Progenitor cell of endocrine pancreas (in vitro differentiated cells): ENCODE measurements at places on chromosomes 2 and 18.

DNA sequence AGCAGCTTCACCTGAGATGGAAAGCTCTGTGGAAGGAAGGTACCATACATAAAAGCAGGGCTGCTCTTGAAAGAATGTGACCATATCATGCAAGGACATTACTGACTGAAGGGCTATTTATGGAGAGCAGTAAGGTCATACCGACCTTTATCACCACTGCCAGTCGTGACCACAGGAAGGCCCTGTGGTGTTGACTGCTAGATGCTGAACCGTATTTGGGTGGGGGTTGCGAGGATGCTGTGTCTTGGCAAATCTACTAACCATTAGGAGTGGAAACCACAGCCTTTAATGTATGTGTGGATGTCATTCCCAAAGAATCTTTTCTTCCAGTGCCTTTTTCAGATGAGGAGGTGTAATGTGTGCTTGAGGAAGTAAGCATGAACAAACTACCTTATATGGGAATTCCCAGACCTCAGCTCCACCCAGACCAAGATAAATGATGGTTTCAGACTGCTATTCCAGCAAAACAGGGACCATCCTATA, 60.8 kb downstream of the LIMS1 start:
- DNase-seq = no peak

DNA sequence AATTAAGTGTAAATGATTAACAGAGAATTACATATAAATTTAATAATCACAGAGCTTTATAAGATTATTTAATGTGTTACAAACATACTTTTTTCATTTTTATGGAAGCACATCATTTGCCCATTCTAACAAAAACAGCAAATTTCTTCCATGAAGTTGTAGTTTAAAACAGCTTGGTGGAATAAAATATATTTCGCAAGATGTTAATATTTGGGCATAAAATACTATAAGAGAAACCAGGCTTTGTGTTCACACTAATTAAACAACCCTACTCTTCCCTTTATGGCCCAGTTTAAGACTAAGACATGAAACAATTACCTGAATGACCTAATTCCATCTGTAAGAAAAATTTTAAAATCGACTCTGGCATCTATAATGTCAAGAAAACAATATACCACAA, 69.4 kb downstream of the LNPK start:
- DNase-seq = no peak

GRCh38 chr2:95158891-95159619, 593 bp downstream of the ZNF514 start:
- peak; percentile 36 for DNase-seq

DNA sequence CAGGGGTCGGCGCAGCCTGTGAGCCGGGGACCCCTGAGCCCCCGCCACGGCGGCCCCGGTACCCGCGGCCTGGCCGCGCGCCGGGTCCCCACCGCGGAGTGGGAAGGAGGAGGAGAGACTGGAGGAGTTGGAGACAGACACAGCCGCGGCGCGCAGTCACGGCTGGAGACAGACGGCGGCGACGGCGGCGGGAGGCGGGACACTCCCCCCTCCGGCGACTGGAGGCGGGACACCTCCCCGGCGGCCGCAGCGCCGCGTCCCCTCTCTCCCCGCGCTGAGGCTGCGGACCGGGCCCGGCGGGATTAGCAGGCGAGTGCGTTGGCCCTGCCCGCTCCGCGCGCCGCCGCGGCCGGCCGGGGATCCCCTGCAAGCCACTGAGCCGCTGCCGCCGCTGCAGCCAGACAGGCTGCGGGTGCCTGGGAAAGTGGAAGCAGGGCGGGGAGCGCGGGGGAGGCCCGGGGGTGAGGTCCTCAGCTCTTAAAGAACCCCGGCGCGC, 1.0 kb upstream of the LDLRAD4 start:
- peak; percentile 41 for DNase-seq

DNA sequence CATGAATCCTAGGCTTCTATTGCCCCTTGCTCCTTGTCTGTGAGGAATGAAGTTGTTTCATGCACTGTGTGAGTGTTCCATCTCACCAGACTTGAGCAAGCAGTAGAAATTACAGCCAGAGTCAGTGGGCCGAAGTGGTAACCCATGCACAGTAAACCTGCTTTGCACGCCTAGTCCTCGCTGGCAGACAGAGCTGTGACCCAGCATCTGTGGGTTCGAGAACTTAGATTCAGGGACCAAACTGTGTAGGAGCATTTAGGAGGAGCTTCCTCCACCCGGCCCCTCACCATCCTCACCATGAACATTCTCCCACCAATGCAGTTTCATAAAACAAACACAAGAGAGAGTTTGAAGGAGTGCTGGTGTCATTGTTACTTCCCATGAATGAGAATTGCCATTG, 21.6 kb upstream of the TEX51 start:
- no peak for DNase-seq

- no peak for DNase-seq
Measured at GRCh38 chr2:96888072-96889011, 18.5 kb upstream of the SEMA4C start.

DNA sequence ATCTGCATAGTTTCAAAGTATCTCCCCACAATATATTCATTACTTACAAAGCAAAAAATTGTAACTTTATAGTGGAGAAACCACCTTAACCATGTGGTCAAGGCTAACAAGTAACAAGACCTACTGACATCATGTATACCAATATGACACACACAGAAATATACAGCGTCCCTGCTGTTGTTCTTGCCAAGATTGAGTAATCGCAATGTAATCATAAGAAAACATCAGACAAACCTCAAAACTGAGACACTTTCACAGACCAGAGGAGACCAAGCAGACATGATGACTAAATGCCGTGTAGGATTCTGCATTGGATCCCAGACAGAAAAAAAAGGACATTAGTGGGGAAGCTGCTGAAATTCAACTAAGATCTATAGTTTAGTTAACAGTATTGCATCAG, 123.0 kb downstream of the ACAA2 start:
- no peak for DNase-seq

- DNase-seq = no peak
Measured at GRCh38 chr18:7596147-7596546, 29.0 kb downstream of the PTPRM start.

DNA sequence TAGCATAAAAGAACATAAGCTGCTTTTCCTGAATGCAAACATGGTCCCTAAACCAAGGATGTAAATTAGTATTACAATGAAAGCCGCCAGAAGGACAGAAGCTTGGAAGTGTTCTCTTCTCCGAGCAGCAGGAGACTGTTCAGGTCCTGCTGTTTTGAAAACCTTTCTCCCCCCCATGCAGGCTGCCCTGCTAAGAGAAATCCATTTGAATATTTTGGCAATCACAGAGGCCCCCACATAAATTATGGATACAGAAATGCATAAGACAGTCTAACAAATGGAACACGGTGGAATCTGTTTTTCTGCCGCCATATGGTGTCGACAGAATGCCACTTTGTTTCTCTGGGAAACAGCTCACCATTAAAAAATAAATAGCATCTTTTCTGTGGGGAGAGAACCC, 600.4 kb upstream of the KLHL29 start:
- no peak for DNase-seq

- DNase-seq = no peak
Measured at GRCh38 chr2:223731503-223731902, 105.9 kb downstream of the AP1S3 start.

DNA sequence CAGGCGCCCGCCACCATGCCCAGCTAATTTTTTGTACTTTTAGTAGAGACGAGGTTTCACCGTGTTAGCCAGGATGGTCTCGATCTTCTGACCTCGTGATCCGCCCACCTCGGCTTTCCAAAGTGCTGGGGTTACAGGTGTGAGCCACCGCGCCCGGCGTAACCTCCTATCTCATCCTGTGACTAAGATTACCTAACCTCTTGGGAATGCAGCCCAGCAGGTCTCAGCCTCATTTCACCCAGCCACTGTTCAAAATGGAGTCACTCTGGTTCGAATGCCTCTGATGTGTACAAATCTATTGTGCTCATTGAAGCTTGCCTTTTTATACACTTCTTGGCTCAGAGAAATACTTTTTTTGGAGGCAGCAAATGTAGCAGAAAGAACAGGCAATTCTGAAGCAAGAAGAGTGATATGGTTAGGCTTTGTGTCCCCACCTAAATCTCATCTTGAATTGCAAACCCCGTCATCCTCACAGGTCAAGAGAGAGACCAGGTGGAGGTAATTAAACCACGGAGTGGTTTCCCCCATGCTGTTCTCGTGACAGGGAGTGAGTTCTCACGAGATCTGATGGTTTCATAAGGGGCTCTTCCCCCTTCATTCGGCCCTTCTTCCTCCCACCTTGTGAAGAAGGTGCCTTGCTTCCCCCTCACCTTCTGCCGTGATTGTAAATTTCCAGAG, 60.6 kb downstream of the SLC4A3 start:
- DNase-seq = no peak

DNA sequence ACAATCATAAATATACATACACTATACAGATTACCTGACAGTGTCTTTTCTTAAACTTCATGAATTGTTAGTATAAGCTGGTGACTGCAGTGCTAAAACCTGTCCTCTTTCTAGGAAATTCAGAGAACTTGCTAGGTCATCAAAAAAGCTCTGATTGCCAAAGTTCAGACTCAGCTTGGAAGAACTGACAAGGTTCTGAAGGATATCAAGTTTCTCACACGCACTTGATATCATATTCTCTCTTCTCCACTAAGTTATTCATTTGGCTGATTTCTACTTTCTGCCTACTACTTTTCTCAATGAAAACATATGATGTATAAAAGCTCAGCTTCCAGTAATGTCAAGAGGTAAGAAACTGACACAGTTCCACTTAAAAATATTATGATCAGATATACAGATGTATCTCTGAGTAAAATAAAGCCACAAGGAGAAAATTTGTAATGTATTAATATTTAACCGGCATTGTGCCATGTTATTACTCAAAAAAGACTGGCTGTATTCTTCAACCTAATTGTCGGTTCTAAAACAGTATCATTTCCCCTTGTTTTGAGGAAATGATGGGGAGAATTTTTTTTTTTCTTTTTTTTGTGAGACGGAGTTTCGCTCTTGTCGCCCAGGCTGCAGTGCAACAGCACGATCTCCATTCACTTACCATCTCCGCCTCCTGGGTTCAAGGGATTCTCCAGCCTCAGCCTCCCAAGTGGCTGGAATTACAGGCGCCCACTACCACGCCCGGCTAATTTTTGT, 2.4 kb downstream of the OSBPL1A start:
- DNase-seq = no peak

DNA sequence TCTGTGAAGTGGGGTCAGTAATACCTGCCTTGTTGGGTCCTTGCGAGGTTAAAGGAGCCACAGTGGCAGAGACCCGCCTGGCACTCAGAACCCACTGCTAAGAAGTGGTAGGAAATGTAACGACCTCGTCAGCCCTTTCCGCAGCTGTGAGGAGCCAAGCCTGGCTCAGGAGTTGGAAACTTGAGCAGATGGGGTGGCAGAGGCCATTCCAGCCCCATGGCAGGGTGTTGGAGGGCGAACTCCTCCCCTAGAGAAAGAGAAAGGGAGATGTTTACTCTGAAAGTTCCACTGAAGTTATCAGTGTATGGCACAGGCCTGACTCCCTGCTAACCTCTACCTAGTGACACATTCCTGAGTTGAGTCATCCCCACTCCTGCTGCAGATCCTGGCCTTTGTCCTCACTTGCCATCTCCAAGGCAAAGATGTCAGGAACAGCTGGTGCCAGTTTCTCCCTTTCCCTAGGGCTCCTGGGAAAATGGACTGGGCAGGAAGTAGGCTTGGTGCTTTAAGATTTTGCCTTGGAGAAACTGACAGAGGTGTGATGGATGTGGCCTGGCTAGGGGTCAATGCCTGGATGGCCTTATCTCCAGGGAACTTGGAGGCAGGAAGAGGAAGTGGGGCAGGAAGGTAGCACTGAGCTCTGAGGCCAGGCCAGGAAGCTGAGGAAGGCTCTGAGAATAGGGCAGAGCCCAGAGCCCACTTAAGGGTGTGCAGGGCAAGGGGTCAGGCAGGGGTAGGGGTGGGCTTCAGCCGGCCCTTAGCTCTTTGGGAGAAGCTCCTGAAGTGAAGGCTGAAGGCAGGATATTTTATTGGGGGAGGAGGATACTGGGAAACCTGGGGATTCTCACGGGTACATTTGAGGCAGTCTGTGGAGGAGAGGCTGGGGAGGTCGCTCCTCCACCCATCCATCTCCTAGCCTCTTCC, 888 bp downstream of the VAMP5 start:
- DNase-seq = no peak

- no peak for DNase-seq
Measured at GRCh38 chr2:45942237-45942738, 290.8 kb downstream of the PRKCE start.

GRCh38 chr2:108409768-108410167, 32.0 kb downstream of the SULT1C4 start:
- DNase-seq = no peak
